ENCODE measurements at places on chromosomes 5 and 9.

GRCh38 chr5:80070338-80071056, 35.3 kb downstream of the THBS4 start:
- DNase-seq, result no peak

- DNase-seq, result peak; percentile 97
These were observed 7.9 kb downstream of the PRR7 start for GRCh38 chr5:177454397-177455035.

- DNase-seq, result no peak
These were observed 21.0 kb downstream of the LARP1 start for GRCh38 chr5:154776167-154776566.

DNA sequence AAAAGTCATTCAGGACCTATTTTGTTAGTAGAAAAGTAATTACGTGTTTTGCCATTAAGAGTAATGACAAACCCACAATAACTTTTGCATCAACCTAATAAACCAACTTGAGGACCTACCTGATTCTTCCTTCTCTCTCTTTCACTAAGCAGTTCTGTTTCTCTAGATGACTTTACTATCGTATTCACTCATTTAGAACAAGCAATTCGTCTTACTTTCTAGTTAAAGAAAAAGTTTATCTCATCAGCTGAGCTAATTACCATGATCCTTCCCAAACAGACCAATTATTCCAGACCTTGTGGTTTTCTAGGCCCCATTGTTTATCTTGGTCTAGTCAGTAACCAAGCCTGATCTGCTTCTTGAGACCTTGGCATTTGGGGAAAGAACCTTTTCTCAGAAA, 49.6 kb upstream of the PRDM9 start:
- DNase-seq, result no peak

DNA sequence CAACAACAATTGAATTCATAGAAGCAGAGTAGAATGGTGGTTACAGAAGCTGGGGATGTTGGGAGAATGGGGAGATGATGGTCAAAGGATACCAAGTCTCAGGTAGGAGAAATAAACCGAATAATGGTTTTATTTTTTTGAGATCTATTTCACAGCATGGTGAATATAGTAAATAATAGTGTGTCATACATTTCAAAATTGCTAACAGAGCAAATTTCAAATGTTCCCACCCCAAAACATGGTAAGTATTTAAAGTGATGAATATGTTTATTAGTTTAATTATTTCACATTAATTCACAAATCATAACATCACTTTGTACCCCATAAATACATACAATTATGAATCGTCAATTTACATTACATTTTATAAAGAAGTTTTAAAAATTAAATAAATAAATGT, 72.7 kb upstream of the ATG10 start:
- no peak for DNase-seq

DNA sequence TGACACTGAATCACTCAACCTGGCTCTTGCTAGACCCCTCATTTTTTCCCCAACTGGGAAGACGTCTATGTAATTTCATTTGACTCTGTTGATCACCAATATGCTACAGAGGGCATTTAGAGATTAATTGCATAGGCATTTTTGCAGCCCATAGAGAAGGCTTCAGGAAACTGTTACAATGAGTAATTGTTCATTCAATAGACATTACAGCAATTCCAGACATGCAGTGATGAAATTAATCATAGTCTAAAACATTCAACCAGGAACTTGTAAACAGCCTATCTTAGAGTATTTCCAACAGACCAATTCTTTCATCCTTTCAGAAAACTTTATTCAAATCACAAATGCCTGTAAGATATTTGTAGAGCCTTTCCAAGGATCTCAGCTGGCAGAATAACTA, 122.3 kb downstream of the MARCHF11 start:
- DNase-seq, result no peak

- DNase-seq, result peak; percentile 26
These were observed 1.3 kb upstream of the NIPBL start for GRCh38 chr5:36875051-36875789.

DNA sequence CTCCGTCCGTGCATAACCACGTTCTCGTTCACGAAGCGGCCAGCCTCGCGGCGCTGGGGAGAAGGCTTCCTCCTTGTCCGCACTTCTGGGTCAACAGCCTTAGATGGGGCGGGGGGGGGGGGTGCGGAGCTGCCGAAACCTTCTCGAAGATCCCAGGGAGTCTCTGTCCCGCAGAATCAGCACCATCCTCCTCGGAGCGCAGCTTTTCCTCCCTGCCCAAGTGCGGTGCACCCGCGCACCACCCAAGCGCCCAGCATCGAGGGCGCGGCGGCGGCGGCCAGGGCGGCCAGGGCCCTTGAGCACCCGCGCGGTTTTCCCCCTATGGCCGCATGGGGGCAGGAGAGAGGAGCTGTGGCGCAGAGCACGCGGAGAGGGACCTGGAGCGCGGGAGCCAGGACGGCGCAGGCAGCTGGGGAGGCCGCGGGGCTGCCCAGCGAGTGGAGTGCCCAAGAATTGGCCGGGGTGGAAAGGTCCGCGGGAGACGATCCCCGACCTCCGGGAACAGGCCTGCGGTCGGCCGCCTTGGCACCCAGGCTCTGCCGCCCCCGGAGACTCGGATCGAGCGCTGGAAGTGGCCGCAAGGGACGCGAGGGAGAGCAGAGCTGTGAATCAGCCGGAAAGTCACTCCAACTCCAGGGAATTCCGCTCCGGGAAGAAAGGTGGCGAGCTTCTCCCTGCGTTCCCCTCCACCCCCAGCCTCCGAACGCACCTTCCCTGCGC, 43.1 kb downstream of the TMEM174 start:
- peak; percentile 64 for DNase-seq

DNA sequence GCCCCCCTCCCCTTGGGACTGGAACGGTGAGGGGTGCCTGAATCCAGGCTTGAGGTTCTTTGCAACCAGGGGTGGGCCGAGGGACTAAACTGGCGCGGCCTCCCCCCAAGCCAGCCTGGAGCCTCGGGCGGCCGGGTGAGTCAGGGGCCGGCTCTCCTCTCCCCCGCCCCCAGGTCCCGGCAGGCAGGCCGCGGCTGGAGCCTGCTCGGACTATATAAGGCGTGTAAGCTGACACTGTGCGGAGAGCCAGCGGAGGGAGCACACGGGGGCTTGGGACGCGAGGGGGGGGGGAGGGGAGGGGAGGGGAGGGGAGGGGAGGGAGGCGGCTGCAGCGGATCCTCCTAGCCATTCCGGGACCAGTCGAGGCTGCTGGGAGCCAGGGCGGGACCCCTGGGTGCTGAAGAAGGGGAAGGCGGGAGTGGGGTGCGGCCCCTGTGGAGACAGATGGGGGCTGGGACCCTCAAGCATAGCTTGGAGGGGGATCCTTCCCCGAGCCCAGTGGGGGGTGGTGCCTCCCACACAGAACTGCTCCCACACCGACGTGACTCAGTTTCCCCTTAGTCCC, 595 bp downstream of the PDLIM7 start:
- DNase-seq, result no peak

- DNase-seq, result no peak
These were observed 107.4 kb upstream of the IFNE start for GRCh38 chr9:21589344-21590056.

DNA sequence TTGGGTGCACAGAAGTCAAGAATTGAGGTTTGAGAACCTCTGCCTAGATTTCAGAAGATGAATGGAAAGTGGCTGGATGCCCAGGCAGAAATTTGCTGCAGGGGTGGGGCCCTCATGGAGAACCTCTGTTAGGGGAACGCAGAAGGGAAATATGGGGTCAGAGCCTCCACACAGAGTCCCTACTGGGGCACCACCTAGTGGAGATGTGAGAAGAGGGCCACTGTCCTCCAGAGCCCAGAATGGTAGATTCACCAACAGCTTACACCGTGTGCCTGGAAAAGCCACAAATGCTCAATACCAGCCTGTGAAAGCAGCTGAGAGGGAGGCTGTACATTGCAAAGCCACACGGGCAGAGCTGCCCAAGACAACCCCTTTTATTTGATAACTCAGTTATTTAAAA, 383.5 kb downstream of the TLE4 start:
- peak; percentile 3 for DNase-seq

- peak; percentile 39 for DNase-seq
These were observed 16.1 kb upstream of the MXD3 start for GRCh38 chr5:177327539-177328522.

DNA sequence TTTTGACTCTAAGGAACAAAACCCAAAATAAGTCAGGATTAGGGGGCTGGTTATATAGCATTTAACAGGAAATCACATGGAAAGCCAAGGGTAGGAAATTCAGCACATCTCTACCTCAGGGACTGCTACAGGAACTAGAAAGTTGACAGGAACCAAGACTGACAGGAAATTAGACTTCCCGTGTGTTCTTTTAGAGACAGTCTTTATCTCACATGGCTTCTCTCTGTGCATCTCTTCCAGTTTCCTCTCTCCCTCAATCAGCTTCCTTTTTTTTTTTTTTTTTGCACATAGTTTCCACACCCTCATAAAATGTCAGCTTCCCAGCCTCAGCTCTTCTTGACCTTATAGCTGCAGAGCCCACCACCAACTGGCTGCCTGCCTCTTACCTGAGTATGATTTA, 4.8 kb downstream of the RECK start:
- no peak for DNase-seq

GRCh38 chr5:93599399-93600120, 16.5 kb downstream of the NR2F1 start:
- no peak for DNase-seq

GRCh38 chr5:74762599-74762998, 4.3 kb downstream of the GFM2 start:
- no peak for DNase-seq

- no peak for DNase-seq
These were observed 146.1 kb upstream of the RAI14 start for GRCh38 chr5:34510002-34510401.

- DNase-seq, result no peak
These were observed 84.2 kb downstream of the NR6A1 start for GRCh38 chr9:124686918-124687317.

DNA sequence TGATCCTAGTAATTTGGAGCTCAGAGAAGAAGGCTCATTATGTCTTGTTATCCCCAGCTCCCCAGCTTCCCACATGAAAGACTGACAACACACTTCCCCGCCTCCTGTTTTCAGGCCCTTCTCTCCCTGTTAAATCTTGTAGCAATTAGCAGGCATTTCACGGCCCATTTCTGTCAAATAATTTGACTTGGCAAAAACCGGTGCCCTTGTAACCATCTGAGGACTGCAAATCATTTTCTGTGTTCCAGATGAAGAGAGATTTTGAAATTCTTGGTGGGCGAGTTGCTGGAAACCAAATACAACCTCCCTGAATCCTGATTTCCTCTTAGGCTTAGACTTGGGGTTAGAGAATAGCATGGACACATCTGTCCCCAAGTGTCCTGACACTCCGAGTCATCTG, 109.7 kb downstream of the MSX2 start:
- no peak for DNase-seq

DNA sequence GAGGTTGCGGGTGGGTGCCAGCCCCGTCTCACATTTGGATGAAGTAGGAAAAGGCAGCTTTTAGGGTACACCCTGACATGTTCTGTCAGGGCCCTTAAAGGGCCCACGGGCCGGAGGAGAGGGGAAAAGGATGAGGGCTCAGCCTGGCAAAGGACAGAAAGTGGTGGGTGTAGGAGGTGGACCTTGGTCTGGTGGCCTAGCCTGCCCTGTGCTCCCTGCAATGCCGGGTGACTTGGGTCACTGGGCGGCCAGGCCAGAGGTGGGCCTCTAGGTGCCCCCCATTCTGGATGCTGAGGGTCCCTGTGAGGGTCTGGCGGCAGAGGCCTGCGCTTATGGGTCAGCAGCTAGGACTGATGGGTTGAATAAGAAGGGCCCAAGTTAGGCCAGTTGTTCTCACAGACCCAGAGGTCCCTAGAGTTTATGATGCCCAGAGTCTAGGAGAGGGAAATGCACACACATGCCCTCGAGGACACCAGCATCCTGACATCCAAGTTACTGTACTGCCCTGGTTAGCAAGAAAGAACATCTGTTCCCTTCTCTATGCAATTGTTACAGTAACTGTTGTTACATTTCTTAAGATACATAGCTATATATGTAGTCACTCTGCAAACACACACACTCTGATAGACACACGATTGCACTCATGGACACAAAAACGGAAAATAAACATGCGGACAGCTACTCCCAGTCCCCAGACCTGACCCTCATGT, 12.5 kb downstream of the TRIM7 start:
- no peak for DNase-seq

GRCh38 chr5:140042643-140043507, at the start of gene NRG2:
NRG2 (minus strand) TSS chr5:140043299.
- DNase-seq, result peak; percentile 57

- DNase-seq, result no peak
These were observed 461.9 kb upstream of the PAPPA start for GRCh38 chr9:115691693-115692092.

- DNase-seq, result no peak
These were observed 75.6 kb downstream of the USP20 start for GRCh38 chr9:129910628-129911567.

- DNase-seq, result no peak
These were observed 45.2 kb upstream of the GLIPR2 start for GRCh38 chr9:36091026-36091953.

DNA sequence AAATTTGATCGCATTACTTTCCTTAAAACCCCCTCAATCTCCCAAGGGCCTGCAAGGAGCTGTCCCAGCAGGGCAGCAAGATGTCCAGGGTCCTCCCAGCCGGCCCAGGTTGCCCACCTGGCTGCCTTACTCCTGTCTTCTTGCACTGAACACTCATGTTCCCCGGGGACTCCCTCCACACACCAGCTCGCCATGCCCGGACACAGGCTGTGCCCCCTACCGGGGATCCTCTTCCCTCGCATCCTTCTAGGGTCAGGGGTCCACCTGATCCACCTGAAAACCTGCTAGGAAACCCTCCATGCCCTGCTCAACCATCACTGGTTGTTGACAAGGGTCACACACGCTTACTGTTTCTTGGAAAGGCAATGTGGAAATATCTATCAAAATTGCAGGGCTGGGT, 172.0 kb upstream of the MSX2 start:
- no peak for DNase-seq

Measured in effector memory CD8-positive, alpha-beta T cell (primary cell).